ENCODE measurements at places on chromosomes 1 and 21. TPM values are rescaled to one million over a fixed set of nuclear protein-coding genes. Genes with fewer than 3 reads are reported as not detected.
A peak's percentile ranks its signal among the peaks of the same experiment; 100 is the strongest.

MIA3 gene
- 22.5 TPM for total RNA-seq

OR14K1 gene
- total RNA-seq = not detected

PRRX1 gene
- 20.4 TPM for total RNA-seq

SYF2 gene
- total RNA-seq = 27.3 TPM

TLCD4 gene
- 2.5 TPM for total RNA-seq

PHC2 gene
- total RNA-seq = 63.9 TPM

COL16A1 gene
- 35.5 TPM for total RNA-seq

NMNAT2 gene
- total RNA-seq = 0.18 TPM

NDUFS5 gene
- total RNA-seq = 300 TPM

FMO5 gene
- total RNA-seq = 2.3 TPM

LAMB3 gene
- 65.4 TPM for total RNA-seq

- no peak overlapping the region for H3K4me3 ChIP-seq
- no peaks in the 10 kb centered on the region for H3K36me3 ChIP-seq
- H3K27me3 ChIP-seq = no peaks in the 10 kb centered on the region
- H3K4me1 ChIP-seq = peaks cover 41% of the 10 kb centered on the region
- no peak overlapping the region for H3K27ac ChIP-seq
Measured at GRCh38 chr1:108053270-108054013, 88.5 kb upstream of the VAV3 start.

GRCh38 chr1:33014464-33015163, 22.1 kb downstream of the AK2 start:
- no peak overlapping the region for H3K4me3 ChIP-seq
- H3K27ac ChIP-seq = peak overlapping the region; percentile 16
- peaks cover 43% of the 10 kb centered on the region for H3K4me1 ChIP-seq
- DNase-seq = no peak
- H3K36me3 ChIP-seq = peaks cover 22% of the 10 kb centered on the region

DNA sequence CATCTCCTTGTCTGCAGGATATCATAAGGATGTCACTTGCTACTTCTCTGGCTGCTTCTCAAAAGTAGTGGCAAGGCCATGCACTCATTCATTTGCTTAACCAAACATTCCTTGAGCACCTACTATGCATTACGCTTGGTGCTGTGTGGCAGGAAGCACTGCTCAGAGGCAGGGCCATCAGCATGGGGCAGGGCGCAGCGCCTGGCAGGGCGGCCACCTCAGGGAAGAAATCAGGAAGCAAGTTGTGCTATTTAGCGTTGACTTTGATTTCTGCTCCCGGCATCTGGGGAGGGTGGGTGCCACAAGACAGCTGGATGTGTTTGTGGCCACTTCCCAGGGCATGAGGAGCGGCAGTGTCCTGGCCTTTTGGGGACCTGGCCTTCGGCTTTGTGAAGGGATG, 27.9 kb downstream of the PROK1 start:
- H3K4me1 ChIP-seq = peaks cover 14% of the 10 kb centered on the region
- DNase-seq = no peak
- H3K27me3 ChIP-seq = no peaks in the 10 kb centered on the region

GRCh38 chr1:43405219-43405875, 15.6 kb downstream of the SZT2 start:
- no peaks in the 10 kb centered on the region for H3K27me3 ChIP-seq
- peaks cover 81% of the 10 kb centered on the region for H3K36me3 ChIP-seq
- no peak for DNase-seq

DNA sequence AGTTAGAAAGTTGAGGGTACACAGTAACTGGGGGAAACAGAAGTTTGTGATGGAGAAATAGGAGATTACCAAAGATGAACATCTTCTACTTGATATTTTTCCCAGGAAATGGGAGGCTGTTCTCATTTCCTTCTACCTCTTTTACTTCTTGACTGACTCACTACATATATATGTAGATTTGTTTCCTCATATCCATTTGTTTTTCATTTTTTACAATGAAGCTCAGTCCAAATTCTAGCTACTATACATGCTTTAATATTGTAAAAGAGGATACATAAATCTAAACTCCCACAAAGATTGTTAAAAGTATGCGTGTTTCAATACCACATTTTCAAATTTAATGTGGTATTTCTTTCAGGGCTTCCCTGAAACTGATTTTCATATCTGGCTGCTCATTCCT, 366.6 kb upstream of the NCAM2 start:
- no peaks in the 10 kb centered on the region for H3K4me1 ChIP-seq
- no peaks in the 10 kb centered on the region for H3K36me3 ChIP-seq
- no peak for DNase-seq

- H3K36me3 ChIP-seq = no peaks in the 10 kb centered on the region
- no peak overlapping the region for H3K4me3 ChIP-seq
- H3K27me3 ChIP-seq = no peaks in the 10 kb centered on the region
- no peak overlapping the region for H3K27ac ChIP-seq
- DNase-seq = peak; percentile 11
Measured at GRCh38 chr1:116724765-116725375, 29.4 kb upstream of the CD2 start.

GRCh38 chr1:76659171-76659940, 207.9 kb upstream of the ST6GALNAC5 start:
- H3K27me3 ChIP-seq = no peaks in the 10 kb centered on the region
- H3K4me1 ChIP-seq = no peaks in the 10 kb centered on the region
- no peak overlapping the region for H3K27ac ChIP-seq
- no peak overlapping the region for H3K4me3 ChIP-seq
- no peaks in the 10 kb centered on the region for H3K36me3 ChIP-seq
- no peak for DNase-seq

GRCh38 chr1:243471026-243471685, 215.3 kb downstream of the SDCCAG8 start:
- peaks cover 13% of the 10 kb centered on the region for H3K4me1 ChIP-seq
- no peaks in the 10 kb centered on the region for H3K27me3 ChIP-seq
- no peak overlapping the region for H3K27ac ChIP-seq
- H3K4me3 ChIP-seq = no peak overlapping the region
- DNase-seq = no peak

DNA sequence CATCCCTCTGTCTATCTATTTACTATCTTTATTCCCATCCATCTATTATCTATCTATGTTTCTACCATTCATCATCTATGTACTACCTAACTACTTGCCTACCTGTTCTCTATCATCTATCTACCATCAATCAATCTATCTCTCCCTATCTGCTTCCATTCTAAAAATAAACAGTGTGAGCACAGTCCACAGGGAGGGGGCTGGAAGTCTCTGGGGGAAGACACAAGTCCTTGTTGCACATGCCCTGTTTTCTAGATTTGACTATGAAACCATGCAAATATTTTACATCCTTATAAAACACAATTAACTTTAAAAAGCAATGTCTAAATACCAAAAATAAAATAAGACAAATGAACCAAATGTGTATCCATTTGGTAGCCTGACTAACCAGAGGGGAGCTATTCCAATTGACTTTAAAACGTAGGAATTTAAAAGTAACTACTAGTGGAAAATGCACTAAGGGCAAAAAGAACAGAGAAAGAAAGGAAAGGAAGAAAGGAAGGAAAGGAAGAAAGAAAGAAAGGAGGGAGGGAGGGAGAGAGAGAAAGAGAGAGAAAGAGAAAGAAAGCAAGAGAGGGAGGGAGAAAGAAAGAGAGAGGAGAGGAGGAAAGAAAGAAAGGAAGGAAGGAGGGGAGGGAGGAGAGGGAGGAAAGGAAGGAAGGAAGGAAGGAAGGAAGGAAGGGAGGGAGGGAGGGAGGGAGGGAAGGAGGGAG, 13.6 kb upstream of the RIPK4 start:
- no peaks in the 10 kb centered on the region for H3K36me3 ChIP-seq
- DNase-seq = no peak
- peaks cover 14% of the 10 kb centered on the region for H3K4me1 ChIP-seq
- no peak overlapping the region for H3K4me3 ChIP-seq

- H3K36me3 ChIP-seq = no peaks in the 10 kb centered on the region
- no peak for DNase-seq
- H3K4me1 ChIP-seq = peaks cover 10% of the 10 kb centered on the region
- no peaks in the 10 kb centered on the region for H3K27me3 ChIP-seq
- peak overlapping the region; percentile 62 for H3K27ac ChIP-seq
Measured at GRCh38 chr1:234875953-234876855, 252.4 kb downstream of the TOMM20 start.

DNA sequence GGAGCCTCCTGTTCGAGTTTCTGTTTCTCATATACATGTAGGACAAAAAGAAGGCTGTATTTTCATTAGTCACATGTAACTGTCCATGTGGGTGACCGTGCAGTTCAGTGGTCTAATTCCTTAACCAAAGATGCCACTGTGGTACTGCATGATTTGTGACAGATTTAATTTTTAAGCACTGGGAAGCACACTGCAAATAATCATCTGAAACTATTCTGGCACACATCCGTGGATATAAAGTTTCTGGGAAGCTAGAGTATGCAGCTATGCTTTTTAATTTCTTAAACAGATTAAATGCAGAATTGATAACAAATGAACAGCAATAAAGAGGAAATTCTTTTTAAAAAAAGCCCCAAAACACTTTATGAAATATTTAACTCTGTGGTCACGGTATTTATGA, 254.8 kb downstream of the LMO4 start:
- no peak overlapping the region for H3K4me3 ChIP-seq
- H3K36me3 ChIP-seq = no peaks in the 10 kb centered on the region
- H3K27ac ChIP-seq = no peak overlapping the region
- DNase-seq = no peak
- no peaks in the 10 kb centered on the region for H3K4me1 ChIP-seq

- no peaks in the 10 kb centered on the region for H3K27me3 ChIP-seq
- no peak for DNase-seq
- no peak overlapping the region for H3K27ac ChIP-seq
- no peaks in the 10 kb centered on the region for H3K4me1 ChIP-seq
- H3K4me3 ChIP-seq = no peak overlapping the region
- H3K36me3 ChIP-seq = no peaks in the 10 kb centered on the region
Measured at GRCh38 chr1:154478013-154478412, 24.0 kb upstream of the TDRD10 start.

GRCh38 chr1:233868461-233868860, 36.0 kb upstream of the SLC35F3 start:
- H3K27me3 ChIP-seq = no peaks in the 10 kb centered on the region
- H3K36me3 ChIP-seq = no peaks in the 10 kb centered on the region
- no peak overlapping the region for H3K4me3 ChIP-seq
- DNase-seq = no peak
- H3K27ac ChIP-seq = no peak overlapping the region
- no peaks in the 10 kb centered on the region for H3K4me1 ChIP-seq

- no peak overlapping the region for H3K4me3 ChIP-seq
- no peaks in the 10 kb centered on the region for H3K36me3 ChIP-seq
- DNase-seq = no peak
- no peaks in the 10 kb centered on the region for H3K4me1 ChIP-seq
Measured at GRCh38 chr1:47409311-47410067, 6.6 kb upstream of the FOXE3 start.

DNA sequence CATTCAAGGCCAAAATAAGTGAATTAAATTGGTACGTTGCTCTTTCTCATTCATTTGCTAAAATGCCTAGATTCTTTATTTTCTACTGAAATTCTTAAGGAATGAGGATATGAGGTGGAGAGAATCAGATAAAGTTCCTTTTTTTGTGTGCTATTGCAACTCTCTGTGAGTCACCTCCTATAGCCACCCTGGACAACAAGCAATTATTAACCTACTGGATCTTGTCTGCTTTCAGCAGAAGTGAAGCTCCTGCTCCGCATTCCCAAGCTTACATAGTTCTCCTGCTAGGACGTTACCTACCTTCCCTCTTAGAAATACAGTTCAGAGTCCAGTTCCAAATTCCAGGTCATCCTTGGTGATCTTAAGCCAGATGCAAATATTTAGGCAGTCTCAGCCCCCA, 4.8 kb upstream of the KCNJ6 start:
- no peak overlapping the region for H3K27ac ChIP-seq
- H3K36me3 ChIP-seq = no peaks in the 10 kb centered on the region
- H3K4me3 ChIP-seq = no peak overlapping the region

GRCh38 chr1:145997016-145997717, 788 bp upstream of the TXNIP start:
- H3K36me3 ChIP-seq = peaks cover 16% of the 10 kb centered on the region
- H3K4me1 ChIP-seq = peaks cover 19% of the 10 kb centered on the region
- DNase-seq = no peak
- peak overlapping the region; percentile 82 for H3K4me3 ChIP-seq
- H3K27ac ChIP-seq = peak overlapping the region; percentile 99

- H3K36me3 ChIP-seq = no peaks in the 10 kb centered on the region
- DNase-seq = no peak
- H3K4me3 ChIP-seq = no peak overlapping the region
- H3K27me3 ChIP-seq = no peaks in the 10 kb centered on the region
- no peak overlapping the region for H3K27ac ChIP-seq
Measured at GRCh38 chr1:106787520-106787919, 269.0 kb upstream of the PRMT6 start.

DNA sequence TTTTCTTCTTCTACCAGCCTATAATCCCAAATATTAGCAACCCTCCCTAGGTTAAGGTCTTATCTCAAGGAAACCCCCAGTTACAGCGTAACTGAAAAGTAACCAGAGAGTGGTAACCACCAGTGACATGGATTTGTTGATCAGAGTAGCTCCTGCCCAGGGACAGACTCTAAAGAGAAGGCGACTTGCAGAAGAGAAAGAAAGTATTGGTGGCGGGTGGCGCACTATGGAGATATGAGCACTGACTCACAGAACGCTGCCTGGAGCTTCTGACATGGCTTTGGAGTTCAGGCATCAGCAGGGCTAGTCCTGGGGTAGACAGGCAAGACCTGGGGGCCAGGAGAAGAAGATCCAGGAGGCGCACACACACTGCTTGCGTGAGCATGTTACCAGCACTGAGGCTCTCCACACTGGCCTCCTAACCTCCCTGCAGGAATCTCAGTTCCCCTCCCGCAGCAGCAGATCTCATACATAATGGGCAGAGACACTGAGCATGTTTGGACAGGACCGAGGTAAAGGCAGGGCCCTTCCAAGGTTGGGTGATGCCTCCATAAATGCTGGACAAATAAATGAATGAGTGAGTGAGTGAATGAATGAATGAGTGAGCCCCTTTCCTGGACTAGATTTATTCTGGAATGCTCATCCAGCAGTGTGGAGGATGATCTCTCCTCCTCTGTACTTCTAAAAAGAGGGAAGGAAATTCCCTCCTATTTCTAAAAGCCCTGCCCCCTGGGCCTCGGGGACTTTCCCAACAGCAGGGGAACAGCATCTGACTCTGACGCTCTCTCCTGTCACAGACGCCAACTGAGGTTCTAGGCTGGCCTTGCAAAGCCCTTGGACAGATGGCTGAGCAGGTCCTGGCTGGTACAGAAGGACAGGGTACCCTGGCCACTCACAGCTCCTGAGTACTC, 175.5 kb downstream of the CLIC6 start:
- H3K27me3 ChIP-seq = no peaks in the 10 kb centered on the region
- H3K27ac ChIP-seq = peak overlapping the region; percentile 61
- DNase-seq = no peak
- H3K36me3 ChIP-seq = no peaks in the 10 kb centered on the region
- peaks cover 52% of the 10 kb centered on the region for H3K4me1 ChIP-seq

- no peak within 1 kb of the TSS for H3K27ac ChIP-seq
- H3K27me3 ChIP-seq = no peaks in the 10 kb centered on the region
- H3K4me1 ChIP-seq = peaks cover 6% of the 10 kb centered on the region
- no peaks in the 10 kb centered on the region for H3K36me3 ChIP-seq
Measured at GRCh38 chr1:228207851-228208821, at the start of gene OBSCN. Gene OBSCN (plus strand): TSS chr1:228208044. CDS start chr1:228211784, 3,740 bp downstream.

DNA sequence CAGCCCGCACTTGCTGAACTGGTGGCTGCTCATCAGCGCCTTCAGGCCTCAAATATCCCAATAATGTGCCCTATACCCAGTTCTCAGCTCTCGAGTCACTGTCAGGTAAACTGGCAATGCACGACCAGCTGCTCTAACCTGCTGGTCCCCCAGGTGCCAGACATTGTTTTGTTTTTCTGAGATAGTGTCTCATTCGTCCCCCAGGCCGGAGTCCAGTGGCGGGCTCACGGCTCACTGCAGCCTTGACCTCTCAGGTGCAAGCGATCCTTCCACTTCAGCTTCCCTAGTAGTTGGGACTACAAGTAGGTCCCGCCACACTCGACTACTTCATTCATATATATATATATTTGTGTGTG, 1.0 kb upstream of the NADK start:
- peak overlapping the region; percentile 78 for H3K4me3 ChIP-seq
- no peaks in the 10 kb centered on the region for H3K27me3 ChIP-seq
- DNase-seq = no peak
- no peaks in the 10 kb centered on the region for H3K36me3 ChIP-seq
- H3K27ac ChIP-seq = peak overlapping the region; percentile 80
- peaks cover 69% of the 10 kb centered on the region for H3K4me1 ChIP-seq

All from esophagus squamous epithelium (tissue), 5 donors.